Left cardiac atrium (tissue), 4 donors: ENCODE measurements at places on chromosomes 2 and 18.

GRCh38 chr2:55087936-55088335 is 37.7 kb upstream of the RTN4 start:
- no peak for DNase-seq

GRCh38 chr2:184599872-184600222 is 1.5 kb downstream of the ZNF804A start:
- DNase-seq = no peak

DNA sequence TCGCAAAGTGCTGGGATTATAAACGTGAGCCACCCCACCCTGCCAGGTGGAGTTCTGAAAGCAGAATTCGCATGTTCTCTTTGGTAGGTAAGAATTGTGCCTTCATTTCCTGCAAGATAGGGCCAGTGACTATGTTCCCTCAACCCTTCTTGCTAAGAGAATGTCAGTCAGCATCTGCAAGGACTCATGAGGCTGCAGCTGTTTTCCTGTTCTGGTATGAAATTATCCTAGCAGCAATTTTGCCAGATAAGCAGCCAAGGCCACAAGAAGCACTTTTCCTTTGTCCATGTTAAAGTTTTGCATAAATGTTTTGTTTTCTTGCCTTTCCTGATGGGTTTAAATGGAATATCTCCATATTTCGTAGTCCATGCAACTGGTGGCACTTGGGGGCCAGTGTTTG is 6.8 kb upstream of the ARHGAP28 start:
- DNase-seq = no peak

GRCh38 chr2:95185197-95185596 is 19.6 kb downstream of the ZNF2 start:
- no peak for DNase-seq

GRCh38 chr2:26359886-26360473 is 13.4 kb upstream of the ADGRF3 start:
- DNase-seq = no peak

GRCh38 chr2:236209996-236210395 is 41.8 kb upstream of the GBX2 start:
- DNase-seq = no peak
